Hematopoietic multipotent progenitor cell (in vitro differentiated cells): ENCODE measurements at places on chromosomes 13 and 19. TPM values are rescaled to one million over a fixed set of nuclear protein-coding genes. Genes with fewer than 3 reads are reported as not detected.

DNA sequence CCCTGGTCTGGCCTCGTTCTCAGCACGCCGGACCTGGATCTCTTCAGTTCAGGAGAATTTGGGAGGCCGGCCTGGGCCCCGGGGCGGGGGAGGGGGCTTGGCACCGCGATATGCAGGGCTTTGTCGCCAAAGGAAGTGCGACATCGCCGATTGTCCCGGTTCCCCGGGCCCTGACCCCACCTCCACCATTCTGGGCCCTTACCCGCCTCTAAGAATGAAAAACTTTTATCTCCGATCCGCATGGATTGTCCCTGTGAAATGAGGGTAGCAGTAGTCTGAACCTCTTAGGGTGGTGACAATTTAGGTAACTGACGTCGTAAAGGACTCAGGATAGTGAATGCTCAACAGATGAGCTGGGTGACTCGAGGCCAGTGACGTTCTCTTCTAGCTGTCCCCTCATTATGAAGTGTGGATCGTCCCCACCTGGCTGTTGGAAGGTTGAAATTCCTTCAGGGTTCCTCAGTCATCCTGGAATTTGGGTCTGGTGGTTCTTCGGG, 650 bp downstream of the DDA1 start:
- DNase-seq, result no peak

Gene ZNF606
- 25.9 TPM for total RNA-seq

Gene ASPDH
- not detected for total RNA-seq

DNA sequence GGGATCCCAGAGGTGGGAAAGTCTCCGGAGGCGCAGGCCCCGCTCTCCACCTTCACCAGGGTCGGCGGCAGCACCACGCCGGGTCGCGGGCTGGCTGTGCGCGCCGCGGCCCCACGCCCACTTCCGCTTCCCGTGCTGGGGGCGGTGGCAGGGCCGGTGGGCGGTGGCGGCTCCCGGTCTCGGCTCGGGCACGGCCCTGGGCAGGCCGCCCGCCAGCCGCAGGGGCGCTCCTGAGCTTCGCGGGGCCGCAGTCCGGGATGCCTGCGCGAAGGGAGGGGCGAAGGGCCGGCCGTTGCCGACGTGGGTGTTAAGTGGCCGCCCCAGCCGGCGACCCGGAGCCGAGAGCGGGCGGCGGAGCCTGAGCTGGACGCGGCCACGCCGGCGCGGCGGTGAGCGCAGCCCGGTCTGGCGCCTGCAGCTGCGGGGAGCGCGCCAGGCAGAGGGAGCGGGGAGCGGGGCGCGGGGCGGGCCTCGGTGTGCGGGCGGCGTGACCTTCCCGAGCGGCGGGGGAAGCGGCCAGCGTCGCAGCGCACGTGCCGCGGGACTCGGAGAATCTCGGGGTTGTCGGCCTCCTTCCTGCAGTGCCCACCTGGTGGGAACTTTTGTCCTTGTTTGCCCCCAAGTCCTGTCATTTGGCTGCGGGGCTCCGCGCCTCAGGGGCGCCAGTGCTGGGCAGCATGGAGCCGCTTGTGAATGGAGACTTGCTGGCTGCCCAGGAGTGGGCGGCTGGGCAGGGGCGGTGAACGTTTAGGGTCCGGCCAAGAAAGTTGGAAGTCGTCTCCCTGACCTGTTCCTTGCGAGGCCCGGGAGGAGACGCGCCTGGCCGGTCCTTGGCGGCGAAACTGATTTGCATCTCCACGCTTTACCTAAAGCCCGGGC, at the start of gene SLC25A15:
Gene SLC25A15 (plus strand): TSS at position 337 of the 879 bp plus-strand sequence. CDS start 3,616 bp downstream, outside the sequence.
- DNase-seq, result peak; percentile 83

Gene F7
- total RNA-seq, result 0.27 TPM

Gene FFAR1
- total RNA-seq, result 0.27 TPM

GRCh38 chr19:46225558-46226004, 4.0 kb upstream of the IGFL1 start:
- peak; percentile 10 for DNase-seq

Gene TMEM86B
- 12.4 TPM for total RNA-seq

- no peak for DNase-seq
Observed at GRCh38 chr19:36151144-36152018, 866 bp downstream of the COX7A1 start.

DNA sequence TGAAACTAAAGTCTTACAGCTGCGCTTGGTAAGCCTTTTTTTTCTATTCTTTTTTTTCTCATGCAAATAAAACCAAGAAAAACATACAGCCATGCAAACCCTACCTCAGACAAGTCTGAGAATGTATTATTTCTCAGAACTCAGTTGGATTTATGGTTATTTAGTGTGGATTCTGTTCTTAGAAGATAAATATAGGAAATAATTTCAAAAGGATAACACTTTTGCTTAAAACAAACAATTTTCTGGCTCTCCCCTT, 40.7 kb upstream of the TNFSF11 start:
- DNase-seq, result no peak

- no peak for DNase-seq
Observed at GRCh38 chr13:30844548-30845296, 61.3 kb upstream of the MEDAG start.

- DNase-seq, result no peak
Observed at GRCh38 chr13:29605860-29606526, 10.5 kb upstream of the SLC7A1 start.

DNA sequence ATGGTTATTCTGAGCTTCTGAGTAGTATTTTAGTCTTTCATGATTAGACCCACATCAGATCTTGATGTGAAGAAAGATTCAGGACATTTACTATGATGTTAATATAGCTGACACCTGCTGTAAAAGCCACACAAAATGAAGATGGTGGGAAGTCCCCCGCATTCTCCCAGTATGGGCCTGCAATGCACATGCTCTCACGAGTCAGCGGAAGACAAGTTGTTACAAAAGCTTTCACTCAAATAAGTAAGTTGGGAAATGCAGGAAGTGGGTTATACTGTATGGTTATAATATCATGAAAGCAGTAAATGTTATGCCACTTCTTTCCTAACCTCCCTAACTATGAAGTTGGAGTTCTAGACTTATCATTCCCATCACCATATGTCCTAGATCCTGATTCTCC, 171.9 kb downstream of the KLF5 start:
- DNase-seq, result peak; percentile 10

DNA sequence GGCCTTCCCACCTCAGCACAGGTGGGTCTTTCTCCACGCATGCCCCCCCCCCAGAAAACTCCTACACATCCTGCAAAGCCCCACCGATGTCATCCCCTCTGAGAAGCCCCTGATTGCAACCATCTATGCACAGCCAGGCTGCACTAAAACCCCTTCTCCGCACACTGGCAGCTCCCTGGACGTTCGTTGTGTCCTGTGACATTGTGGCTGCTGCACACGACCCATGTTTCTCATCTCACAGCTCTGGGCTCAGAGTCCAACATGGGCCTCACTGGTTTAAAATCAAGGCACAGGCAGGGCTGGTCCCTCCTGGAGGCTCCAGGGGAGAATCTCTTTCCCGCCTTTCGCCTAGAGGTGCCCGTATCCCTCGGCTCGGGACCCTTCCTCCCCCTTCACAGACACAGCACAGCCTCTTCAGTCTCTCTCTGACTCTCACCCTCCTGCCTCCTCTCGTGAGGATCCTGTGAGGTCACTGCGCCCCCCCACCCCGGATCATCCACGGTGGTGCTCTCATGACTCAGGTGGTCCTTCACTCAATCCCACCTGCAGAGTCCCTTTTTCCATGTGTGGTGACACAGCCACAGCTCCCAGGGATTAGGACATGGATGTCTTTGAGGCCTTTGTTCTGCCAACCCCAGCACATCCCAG, 71.2 kb downstream of the GADD45B start:
- DNase-seq, result no peak

Gene CEACAM3
- total RNA-seq, result 0.27 TPM

DNA sequence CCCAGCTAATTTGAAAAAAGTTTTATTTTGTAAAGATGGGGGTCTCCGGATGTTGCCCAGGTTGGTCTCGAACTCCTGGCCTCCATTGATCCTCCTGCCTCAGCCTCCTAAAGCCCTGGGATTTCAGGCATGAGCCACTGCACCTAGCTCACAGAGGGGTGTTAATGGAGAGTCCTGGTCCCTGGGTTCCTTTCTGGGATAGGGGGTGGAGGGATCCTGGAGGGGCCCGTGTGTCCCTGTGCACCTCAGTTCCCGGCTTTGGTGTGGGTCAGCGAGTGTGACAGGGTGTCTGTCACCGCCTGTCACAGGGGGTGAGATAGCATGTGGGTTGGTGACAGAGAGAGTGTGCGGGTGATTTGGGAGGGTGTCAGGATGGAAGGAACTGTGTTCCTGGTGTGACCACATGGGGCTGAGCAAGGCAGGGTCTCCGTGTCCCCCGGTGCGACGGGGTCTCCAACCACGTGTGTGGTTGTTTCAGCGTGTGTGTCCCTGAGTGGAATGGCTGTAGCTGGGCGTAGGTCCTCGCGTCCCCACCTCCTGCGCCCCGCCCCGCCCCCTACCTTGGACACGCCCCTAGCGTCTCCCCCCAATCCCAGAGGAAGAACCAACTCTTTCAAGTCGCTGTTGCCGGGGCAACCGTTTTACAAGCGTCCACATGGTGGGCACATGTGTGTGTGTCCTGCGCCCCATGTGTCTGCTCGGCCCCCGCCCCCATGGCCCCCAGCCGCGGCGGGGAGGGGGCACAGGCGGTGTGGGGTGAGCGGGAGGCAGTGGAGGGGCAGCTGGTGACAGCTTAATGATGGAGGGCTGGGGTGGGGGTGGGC, 2.9 kb upstream of the NRTN start:
- DNase-seq, result no peak
